Smooth muscle cell of the umbilical artery (primary cell): ENCODE measurements at places on chromosomes 7 and 10. TPM values are rescaled to one million over a fixed set of nuclear protein-coding genes. Genes with fewer than 3 reads are reported as not detected.

Gene FKBP6
- total RNA-seq, result not detected in 2 replicates

Gene CTAGE8
- 0.09 TPM in 1 of 2 replicates, not detected in the other for total RNA-seq

Gene OTUD1
- total RNA-seq, result 2.4 and 4.8 TPM in 2 replicates

Gene PGAM2
- total RNA-seq, result not detected in 2 replicates

Gene ASCC1
- total RNA-seq, result 27.8 and 31.5 TPM in 2 replicates

Gene CYP2C9
- not detected in 2 replicates for total RNA-seq

Gene LEP
- not detected in 2 replicates for total RNA-seq

Gene ZNF316
- 12.2 and 19.7 TPM in 2 replicates for total RNA-seq

Gene PIK3CG
- total RNA-seq, result not detected in 2 replicates

Gene MYO1G
- under 0.01 and 0.05 TPM in 2 replicates for total RNA-seq

Gene TLL2
- total RNA-seq, result under 0.01 and 0.60 TPM in 2 replicates

Gene RADIL
- total RNA-seq, result 0.30 and 1.2 TPM in 2 replicates

Gene PTN
- 4.4 and 7.7 TPM in 2 replicates for total RNA-seq

Gene PDE1C
- 0.74 TPM in 1 of 2 replicates, not detected in the other for total RNA-seq

Gene GFRA1
- total RNA-seq, result 0.30 and 0.46 TPM in 2 replicates

Gene DDC
- total RNA-seq, result not detected in 2 replicates
